ENCODE measurements at places on chromosomes 2 and 18.

DNA sequence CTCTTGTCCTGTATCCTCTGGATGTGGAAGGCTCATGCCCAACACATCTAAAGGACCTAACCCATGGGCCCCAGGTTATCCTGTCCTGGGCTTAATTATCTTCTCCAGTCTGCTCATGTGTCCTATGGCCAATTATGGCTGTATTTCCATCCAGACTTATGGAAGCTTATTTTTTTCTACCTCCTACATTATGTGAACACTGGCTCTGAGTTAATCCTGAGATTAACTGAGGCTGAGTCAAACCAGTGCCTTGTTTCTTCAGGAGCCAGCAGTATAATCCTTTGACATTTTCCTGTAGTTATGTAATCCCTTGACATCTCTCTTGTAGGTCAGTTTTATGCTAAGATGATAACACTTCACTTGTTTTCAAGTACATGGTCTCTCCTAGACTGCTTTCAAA lies 213.6 kb downstream of the PMAIP1 start:
- no peak for DNase-seq

- no peak for DNase-seq
Observed at GRCh38 chr2:169704160-169704708, 10.0 kb downstream of the PHOSPHO2 start.

GRCh38 chr18:61732854-61733253 lies 160.0 kb downstream of the RNF152 start:
- DNase-seq, result no peak

DNA sequence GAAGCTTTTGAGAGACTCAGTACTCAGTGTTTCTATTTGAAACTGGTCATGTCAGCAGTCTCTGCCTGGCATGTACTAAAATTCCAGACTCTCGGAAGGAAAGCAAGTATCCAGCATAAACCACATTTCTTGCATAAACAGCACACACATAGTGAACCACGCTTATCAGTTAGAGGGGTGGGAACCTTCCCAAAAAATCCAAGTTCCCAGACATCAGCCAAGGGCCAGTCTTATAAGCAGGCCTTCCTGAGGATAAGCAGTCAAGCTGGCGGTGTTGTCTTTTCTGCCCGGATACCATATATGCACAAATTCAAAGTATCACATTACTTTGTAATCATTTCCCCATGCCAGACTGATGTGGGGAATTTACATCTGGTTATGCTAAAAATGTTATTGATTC lies 73.6 kb downstream of the ST6GAL2 start:
- DNase-seq, result no peak

GRCh38 chr2:157748371-157749142 lies 119.9 kb upstream of the ACVR1C start:
- DNase-seq, result no peak

DNA sequence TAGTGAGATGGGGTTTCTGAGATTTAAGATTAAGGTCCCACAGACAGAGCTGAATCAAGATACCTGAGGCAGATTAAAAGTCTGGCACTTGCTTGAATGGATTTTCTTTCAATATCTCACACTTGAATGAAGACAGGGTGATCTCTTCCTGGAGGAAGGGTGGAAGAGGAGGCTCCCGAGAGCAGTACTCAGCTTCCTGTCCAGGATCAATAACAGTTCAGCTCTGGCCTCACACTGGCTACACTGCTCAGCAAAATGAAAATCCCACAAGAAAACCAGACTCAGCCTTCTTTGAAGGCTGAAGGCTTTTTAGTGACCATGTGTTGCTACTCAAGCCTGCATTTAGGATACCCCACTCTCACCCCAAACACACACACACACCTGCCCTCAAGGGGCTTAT lies 11.1 kb downstream of the ARHGEF33 start:
- DNase-seq, result no peak

- no peak for DNase-seq
Observed at GRCh38 chr2:226403369-226403768, 396.3 kb downstream of the IRS1 start.

DNA sequence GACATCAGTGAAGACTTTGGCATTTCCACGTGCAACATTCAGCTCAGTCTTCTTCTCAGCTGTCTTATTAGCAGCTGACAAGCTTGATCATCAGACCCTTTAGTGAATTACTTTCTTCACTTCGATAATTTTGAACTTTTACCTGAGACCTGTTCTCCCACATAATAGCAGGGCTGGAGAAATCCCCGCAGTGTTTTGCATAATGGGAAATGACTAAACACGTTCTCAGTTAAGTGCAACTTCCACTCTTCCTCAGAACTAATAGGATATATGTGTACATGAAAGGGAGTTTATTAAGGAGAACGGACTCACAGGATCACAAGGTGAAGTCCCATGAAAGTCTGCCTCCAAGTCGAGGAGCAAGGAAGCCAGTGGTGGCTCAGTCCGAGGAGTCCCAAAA lies 28.8 kb upstream of the MBP start:
- DNase-seq, result no peak

- DNase-seq, result no peak
Observed at GRCh38 chr2:69789175-69789721, 40.2 kb upstream of the GMCL1 start.

GRCh38 chr2:196555726-196556125 lies 83.8 kb upstream of the CCDC150 start:
- no peak for DNase-seq

DNA sequence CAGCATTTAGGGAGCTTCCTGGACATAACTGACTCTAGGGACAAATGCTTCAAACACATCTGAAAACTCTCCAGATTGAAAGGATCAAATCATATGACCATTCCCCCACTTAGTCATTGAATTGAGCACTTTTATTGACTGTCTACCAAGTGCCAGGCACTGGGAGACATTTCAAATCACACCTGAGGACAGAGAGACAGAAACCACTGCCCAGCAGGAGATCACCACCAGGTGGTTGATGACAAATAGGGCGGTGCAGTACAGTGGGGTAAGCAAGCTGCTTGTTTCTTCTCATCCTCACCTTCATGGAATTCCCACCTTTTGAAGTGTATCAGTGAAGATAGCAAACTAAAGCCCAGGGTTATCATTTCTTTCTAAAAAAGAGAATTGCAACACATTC lies 19.0 kb upstream of the CXCR4 start:
- DNase-seq, result no peak

- no peak for DNase-seq
Observed at GRCh38 chr2:241820625-241821384, 11.8 kb downstream of the NEU4 start.

GRCh38 chr2:181554061-181554830 lies 97.1 kb downstream of the ITGA4 start:
- DNase-seq, result no peak

GRCh38 chr2:37689751-37690150 lies 18.3 kb upstream of the CDC42EP3 start:
- no peak for DNase-seq

GRCh38 chr2:38323623-38324022 lies 53.5 kb downstream of the ATL2 start:
- DNase-seq, result no peak

- no peak for DNase-seq
Observed at GRCh38 chr18:12371590-12371989, 5.4 kb downstream of the AFG3L2 start.

DNA sequence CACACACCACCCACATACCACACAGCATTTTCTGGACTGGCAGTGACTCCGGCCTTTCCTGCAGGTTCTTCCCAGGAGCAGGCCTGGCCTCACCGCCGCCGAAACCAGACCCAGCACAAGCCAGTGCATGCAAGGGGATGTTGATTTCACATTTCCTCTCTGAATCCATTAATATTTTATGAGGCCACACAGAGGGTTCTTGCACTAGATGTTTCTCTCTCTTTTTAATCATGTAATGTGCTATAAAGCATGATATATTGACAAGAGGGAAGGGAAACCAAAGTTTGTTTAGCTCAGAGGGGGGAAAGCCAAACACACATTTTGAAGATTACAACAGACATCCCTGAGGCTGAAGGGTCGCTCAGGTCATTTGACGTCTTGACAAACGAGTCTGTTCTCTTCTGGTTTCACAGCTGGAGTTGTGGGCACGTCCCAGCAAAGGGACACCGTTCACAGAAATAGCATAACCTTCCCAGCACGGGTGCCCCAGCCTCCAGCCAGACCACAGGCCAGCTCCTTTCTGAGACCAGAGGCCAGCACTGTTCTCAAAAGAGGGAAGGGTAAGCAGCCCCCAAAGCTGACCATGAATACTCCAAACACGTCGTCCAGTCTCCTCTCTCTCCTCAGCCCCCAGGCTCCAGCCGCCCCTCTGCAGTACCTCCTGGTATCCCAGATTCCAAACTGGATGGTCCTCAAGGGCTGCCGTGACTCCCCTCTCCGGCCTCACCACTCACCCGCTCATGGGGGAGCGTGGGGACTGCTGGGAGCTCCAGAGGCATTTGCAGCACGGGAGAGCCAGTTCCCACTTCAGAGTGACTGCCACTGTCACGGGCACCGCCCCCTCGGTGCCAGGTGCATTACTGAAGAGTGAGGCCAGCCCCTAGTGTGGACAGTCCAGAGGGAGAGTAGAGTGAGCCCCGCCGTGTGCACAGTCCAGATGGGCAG lies 340.3 kb upstream of the SALL3 start:
- no peak for DNase-seq

GRCh38 chr18:75587131-75587530 lies 159.6 kb upstream of the SMIM21 start:
- DNase-seq, result no peak

DNA sequence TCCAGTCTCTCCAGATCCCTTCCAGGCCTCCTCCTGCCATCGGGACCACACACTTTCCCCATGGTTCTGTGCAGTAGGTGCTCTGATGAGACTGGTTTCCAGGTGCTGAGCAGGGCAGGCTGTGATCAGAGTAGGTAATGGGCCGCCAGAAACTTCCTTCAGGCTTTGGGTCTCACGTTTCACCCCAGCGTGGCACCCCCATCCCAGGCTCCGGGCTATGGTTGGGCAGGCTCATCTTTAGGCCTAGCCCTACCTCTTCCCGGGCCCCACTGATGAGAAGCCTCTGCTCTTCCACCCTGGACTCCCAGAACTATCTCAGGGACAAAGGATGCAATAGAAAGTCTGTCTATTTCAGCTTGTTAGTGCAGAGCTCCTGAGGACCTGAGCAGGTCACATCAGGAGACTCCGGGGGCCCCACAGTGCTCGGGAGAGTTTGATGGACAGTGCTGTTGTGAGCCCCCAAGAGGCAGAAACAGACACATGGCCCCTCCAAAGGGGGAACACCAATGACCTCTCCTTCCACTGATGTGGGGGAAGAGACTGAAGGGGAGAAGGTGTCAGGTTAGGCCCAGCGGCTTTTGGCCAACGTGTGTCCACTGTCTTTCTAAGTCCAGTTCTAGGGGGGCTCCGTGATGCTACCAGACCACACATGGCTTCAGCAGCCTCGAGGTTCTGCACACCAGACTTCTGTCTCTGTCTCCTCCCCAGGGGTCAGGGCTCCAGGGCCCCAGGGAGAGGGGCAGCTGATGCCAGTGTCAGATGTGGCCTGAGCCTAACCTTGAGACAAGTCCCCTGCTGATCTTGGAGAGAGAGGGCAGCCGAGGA lies 5.8 kb upstream of the PROM2 start:
- DNase-seq, result no peak

GRCh38 chr2:121868652-121869051 lies 113.2 kb downstream of the TSN start:
- no peak for DNase-seq

- DNase-seq, result no peak
Observed at GRCh38 chr2:102271844-102272243, 39.5 kb upstream of the IL1RL1 start.

- DNase-seq, result no peak
Observed at GRCh38 chr18:10497206-10497749, 28.5 kb upstream of the NAPG start.

DNA sequence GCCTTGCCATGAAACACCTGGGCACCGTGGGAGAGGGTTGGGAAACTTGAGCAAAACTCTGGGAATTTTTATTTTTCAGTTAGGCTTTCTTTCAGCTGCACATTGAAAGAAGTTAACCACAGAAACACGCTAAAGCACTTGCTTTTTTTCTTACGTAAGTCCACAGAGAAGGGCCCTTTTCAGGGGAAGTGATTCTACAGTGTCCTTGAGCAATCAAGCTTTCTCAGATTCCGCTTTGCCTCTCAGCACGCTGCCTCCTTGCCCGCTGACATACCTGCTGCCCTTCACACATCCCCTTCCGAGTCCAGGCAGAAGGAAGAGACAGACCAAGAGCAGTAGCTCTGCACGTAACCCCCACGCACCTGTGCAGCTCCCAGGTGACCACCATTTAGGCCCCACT lies 135.5 kb upstream of the MYT1L start:
- DNase-seq, result no peak

DNA sequence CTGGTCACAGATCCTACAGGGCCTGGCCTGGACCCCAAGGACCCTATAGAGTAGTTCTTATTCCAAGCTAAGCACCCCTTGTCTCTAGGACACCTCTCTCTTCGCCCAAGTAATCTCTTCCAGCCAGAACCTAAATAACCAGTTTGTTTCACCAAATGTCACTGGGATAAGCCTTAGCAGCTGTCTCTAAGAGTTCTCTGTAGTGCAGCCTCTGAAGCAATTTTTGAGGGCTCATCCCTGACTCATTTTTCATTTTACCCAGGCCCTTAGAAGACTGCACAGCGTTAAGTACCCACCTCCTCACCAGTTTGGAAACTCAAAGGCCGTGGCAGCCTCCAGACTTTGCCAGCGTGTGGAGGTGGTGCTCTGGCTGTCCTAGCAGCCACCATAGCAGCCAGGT lies 290.1 kb upstream of the SIX2 start:
- DNase-seq, result no peak

GRCh38 chr18:56568986-56569385 lies 69.4 kb downstream of the TXNL1 start:
- DNase-seq, result no peak

GRCh38 chr2:16404146-16404545 lies 261.5 kb downstream of the CYRIA start:
- DNase-seq, result no peak

GRCh38 chr2:174227748-174228147 lies 20.6 kb downstream of the OLA1 start:
- DNase-seq, result no peak

- no peak for DNase-seq
Observed at GRCh38 chr2:134436706-134437105, 182.8 kb downstream of the MGAT5 start.

GRCh38 chr2:17416884-17417391 lies 101.3 kb downstream of the RAD51AP2 start:
- no peak for DNase-seq

GRCh38 chr2:12469141-12469561 lies 247.6 kb upstream of the TRIB2 start:
- DNase-seq, result no peak

DNA sequence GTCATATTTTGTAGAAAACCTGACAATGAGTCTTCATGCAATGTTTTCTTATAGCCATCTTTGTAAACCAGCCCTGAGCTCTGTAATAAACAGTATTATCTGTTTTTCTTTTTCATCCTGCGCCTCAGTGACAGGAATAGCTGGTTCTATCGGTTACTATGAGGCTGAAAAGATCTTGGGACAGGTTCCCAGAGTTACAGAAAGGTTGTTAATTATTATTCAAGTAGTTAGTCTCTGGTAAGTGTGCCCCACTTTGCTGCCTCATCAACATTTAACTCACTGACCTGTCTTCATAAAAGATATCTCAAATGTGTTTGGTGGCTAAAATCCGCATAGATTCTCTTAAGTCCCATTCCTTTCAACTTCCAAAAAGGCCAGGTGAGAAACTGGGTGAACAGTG lies 18.6 kb downstream of the ACAA2 start:
- DNase-seq, result no peak

GRCh38 chr2:62991605-62992004 lies 59.0 kb upstream of the OTX1 start:
- no peak for DNase-seq

GRCh38 chr2:58866040-58866439 lies 624.9 kb upstream of the FANCL start:
- no peak for DNase-seq
